ENCODE measurements at places on chromosomes 4 and X.

GRCh38 chrX:63250253-63250868 lies 100.8 kb downstream of the SPIN4 start:
- DNase-seq, result no peak

DNA sequence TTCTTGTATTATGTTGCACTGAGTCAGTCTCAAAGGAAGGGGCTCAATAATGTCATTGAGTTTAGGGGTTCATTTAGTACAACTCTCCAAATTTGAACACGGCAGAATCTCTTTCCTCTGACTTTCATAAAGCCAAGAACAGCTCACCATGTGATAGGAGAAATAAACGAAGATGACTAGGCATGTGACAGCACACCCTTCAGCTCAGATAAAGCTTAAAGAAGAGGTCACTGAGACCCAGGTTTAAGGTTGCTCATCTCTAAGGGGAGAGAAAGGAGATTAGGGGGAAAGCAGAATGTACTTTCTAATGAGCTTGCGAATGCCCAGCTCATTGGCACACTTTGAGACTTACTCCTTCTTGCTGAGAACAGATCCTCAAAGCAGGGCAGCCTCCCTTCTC lies 89.0 kb downstream of the PLAC1 start:
- DNase-seq, result no peak

GRCh38 chr4:128444544-128445302 lies 157.1 kb upstream of the PGRMC2 start:
- no peak for DNase-seq

- peak; percentile 73 for DNase-seq
These were observed 74.3 kb upstream of the MSANTD1 start for GRCh38 chr4:3174371-3175338.

DNA sequence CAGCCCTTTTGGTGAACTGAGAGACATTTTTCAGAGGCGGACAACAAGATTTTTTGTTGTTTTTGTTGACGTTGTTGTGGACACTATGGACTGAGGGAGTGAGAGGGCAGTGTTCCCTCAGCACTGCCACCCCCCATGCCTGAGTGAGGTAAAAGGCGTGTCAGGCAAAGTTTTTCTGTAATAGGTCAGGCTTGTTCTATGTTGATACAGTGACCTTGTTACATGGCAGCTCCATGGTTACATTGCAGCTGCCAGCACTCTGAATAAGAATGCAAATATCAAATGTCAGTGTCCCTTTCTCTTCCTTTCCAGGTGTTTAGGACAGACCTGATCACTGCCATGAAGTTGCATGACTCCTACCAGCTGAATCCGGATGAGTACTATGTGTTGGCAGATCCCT lies 36.6 kb downstream of the JADE1 start:
- DNase-seq, result no peak
